ENCODE measurements at places on chromosomes 6 and 20. TPM values are rescaled to one million over a fixed set of nuclear protein-coding genes. Genes with fewer than 3 reads are reported as not detected.

GRCh38 chr20:14555676-14556075 lies 218.3 kb upstream of the FLRT3 start:
- no peak for DNase-seq

DNA sequence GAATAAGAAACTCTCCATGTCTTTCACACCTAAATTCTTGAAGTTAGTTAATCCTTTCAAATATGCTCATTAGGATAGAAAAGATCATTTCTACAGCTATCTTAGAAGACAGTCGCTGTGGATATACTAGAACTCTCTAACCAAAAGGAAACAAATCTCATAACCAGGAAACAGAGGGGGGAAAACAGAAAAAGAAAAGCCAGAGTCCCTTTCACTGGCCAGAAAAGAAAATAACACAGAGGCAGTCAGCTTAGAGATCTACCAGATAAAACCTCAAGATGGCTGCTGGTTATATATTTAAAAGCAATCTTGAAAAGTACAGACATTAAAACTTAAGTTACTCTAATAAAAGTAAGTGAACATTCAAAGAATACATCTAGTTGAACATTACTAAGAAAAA lies 19.6 kb downstream of the NUP153 start:
- no peak for DNase-seq

- DNase-seq: no peak
Observed at GRCh38 chr6:39812496-39812852, 20.3 kb downstream of the DAAM2 start.

DNA sequence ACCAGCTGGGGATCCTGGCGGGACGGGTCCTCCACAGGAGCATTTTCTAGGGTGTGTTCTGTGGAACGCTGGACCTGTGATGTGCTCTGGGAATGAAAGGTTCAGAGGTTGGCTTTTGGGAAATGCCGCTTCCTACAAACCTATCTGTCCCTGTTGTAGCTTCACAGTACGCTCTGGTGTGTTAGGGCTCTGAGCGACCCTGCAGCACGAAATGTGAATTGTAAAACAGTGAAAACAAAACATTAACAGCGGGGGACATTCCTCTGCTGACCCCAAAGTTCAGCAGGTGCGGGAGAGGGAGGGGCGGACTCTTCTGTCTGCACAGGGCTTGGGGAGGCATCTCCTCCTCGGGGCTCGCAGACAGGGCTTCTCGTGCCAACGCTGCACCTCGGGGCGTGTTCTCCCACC lies 155.9 kb downstream of the NRN1 start:
- no peak for DNase-seq

DNA sequence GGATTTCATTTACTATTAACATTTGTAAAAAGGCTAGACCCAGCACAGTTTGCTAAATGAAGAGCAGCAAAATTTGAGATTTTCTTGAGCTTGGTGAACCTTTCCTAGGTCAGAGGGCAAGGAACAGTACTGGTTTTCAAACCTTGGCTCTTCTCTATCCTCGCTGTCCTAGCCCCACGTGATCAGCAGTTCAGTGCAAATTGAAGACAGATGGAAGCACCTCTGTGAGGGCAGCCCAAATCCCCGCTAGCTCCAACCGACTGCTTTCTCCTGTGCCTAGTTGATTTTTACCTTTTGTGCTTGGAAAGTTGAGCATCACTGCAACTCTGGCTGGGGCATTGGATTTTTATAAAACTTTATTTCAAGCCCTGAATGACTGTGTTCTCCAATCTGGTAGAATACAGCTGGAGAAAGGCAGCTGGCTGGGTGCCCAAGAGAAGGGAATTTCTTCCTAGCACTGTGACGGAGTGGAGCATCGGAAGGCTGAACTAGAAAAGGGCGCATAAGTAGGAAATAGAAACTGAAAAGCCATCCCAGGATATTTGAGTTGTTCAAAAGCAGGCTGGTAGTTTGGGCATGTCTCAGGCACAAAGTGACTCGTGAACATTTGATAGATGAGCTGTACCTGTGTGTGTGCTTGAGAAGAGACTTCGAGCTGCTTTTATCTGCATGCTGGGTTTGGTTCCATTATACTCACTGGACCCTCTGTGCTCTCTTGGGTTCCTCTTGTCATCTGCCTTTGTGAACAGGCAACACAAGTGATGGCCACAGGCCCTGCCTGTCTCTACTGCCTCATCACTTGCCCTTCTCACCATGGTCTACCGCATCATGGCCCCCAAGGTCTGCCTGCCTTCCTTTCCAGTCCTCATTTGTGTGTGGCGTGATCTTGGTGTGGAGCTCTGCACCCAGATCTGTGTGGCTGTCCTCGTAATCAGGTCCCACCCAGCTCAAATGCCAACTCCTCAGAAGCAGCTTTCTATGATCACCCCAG lies 2.3 kb downstream of the RNF114 start:
- DNase-seq: no peak

DNA sequence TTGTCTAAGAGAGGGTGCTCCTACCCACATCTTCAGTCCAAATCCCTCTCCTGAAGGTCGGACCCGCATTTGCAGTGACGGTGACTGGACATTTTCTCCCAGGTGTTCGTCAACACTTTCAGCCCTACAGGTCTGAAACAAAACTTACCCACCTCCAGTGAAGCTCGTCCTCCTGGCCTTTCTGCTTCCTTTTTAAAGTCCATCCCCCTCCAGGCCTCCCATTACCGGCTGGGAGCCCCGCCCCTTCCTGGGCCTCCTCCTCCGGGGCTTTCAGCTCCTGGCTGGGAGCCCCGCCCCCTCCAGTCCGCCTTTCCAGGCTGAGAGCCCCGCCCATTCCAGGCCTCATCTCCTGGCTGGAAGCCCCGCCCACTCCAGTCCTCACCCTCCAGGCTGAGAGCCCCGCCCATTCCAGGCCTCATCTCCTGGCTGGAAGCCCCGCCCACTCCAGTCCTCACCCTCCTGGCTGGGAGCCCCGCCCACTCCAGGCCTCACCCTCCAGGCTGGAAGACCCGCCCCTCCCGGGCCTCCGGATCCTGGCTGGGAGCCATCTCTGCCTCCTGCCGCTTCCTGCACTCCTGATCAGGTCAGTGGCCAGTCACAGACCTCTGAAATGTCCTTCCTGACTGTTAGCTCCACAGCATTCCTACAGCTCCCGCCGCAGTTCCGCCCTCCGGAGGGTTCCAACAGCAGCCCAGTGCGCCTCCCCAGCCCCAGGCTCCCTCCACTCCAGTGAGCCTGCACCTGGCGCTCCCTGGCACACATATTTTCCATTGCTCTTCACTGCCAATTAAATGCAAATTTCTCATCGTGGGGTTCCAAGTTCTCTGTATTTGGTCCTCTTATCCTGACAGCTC lies 98.5 kb downstream of the LY86 start:
- peak; percentile 70 for DNase-seq

DNA sequence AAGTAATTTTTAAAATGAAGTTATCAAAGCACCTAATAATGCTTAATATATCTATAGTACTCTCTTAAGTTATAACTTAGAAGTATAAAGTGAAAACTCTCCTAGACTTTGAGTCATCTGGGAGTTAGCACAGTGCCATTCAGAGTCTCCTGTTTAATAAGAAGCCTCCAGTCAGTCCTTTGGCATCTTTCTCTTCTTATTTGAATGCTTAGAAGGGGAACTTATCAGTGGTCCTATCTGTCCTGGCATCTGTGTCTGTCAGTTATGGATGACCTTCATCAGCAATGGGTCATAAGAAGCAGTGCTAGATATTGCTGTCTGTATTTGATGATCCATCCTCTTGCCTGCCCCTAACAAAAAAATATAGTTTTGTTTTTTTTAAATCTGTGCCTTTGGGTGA lies 15.2 kb downstream of the TMEM200A start:
- no peak for DNase-seq

- no peak for DNase-seq
Observed at GRCh38 chr20:31663838-31664695, 26.4 kb downstream of the COX4I2 start.

TMX4 gene
- 18.0 TPM for total RNA-seq

DNA sequence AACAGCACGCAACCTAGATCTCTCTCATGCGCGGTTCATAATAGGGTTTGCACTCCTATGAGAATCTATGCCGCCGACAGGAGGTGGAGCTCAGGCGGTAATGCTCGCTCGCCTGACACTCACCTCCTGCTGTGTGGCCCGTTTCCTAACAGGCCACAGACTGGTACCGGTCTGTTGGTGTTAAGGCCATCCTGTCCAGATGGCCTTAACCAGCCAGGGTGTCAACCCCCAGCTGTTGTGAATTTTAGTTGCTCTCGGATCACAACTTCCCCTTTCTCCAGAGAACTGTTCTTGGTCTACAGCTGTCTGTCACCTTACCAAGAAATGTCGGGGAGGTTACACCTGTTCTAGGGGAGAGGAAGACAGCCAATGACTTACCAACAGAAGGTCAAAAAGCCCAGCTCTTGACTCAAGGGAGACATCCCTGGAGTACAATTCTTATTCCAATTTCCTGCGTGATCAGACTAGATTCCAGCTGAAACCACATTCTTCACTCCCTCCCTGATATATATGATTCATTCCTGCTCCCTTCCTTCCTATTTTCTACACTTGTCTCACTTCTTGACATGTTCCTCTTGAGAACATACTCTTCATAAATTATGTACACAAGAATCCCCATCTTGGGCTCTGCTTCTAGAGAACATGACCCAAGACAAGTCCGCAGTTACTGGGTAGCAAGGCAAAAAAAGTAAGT lies 23.1 kb upstream of the DNAAF9 start:
- no peak for DNase-seq

GRCh38 chr6:158033077-158033750 lies 51.6 kb downstream of the SYNJ2 start:
- no peak for DNase-seq

- DNase-seq: no peak
Observed at GRCh38 chr6:133689863-133690262, 199.1 kb upstream of the TCF21 start.

OXT gene
- total RNA-seq: not detected

- DNase-seq: no peak
Observed at GRCh38 chr6:107348224-107348623, 111.1 kb downstream of the PDSS2 start.

DNA sequence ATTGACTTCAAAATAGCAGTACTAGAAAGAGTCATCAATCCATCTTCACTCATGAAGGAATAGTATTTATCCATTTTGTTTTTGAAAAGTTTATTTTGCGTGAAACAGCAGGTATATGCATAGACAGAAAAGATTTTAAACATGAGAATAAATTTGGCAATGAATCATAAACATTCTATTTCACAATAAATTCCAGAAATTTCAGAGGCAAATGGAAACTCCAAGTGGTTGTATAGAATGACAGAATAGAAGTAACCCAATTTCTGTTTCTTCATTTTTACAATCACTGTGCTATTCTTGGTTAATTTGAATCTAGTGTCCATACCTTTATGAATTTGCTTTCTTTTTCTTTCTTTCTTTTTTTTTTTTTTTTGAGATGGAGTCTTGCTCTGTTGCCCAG lies 173.0 kb upstream of the ECI2 start:
- DNase-seq: no peak

TSHZ2 gene
- 8.5 TPM for total RNA-seq

MAPK14 gene
- total RNA-seq: 31.6 TPM

DNA sequence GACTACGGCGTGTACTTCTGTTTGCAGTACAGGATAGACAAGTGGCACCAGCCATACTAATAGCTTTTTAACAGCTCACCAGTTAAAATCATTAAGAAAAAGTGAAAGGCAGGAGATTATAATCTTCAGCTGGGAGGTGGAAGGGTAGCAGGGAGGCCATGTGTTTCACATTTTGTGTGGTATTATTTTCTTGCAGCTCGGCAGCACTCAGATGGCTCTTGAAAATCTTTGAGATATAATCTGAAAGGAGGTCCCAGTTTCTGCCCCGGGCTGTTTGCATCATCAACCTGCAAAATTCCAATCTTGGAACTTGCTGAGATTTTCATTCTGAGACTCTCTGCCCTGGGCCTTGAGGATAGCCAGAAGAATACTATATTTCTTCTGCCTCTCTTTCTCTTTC lies 87.5 kb upstream of the HDAC2 start:
- no peak for DNase-seq

- no peak for DNase-seq
Observed at GRCh38 chr20:1323830-1324597, 4.9 kb downstream of the SDCBP2 start.

DNA sequence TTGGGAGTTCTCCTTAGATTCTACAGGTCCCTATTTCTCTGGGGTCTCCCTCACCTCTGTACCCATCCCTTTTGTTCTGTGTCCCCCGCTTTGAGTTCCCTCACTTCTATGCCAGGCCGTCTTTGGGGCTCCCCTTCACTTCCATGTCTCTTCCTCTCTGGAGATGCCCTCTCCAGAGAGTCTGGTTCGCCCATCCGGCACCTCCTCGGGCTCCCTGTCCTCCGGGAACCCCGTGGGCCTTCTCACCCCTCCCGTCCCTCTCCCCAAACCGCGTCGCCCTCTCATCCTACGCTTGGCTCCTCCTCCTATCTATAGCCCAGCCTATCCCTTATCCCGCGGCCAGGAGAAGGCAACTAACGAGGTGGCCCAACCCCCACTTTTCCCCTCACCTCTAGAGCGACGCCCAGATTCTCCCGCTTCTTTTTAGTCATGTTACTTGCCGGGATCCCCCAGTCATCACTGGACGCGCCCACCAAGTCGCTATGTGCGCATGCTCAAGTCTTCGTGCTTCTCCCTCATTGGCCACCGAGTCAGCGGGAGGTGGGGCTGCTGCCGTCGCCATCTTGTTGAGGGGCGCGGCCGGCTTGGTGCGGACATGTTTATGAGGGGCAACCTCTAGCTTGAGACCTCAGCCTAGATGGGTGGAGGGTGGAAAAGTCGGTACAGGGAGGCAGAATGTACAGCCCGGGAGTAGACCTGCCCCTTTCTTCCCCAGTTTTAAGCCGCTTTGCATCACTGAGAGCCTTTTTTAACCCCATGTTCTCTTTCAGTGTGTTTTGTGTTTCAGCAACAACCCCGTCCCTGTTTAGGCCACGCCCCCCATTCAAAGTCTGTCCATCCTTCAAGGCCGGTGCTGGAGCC lies at the start of gene CCDC167:
Gene CCDC167 (minus strand): TSS at position 461 of the 861 bp plus-strand sequence. CDS start 30 bp downstream, at position 431.
- DNase-seq: peak; percentile 99

SYNE1 gene
- 23.6 TPM for total RNA-seq

TCP11 gene
- not detected for total RNA-seq

- DNase-seq: no peak
Observed at GRCh38 chr6:13331516-13332348, 3.4 kb upstream of the TBC1D7 start.

HS3ST5 gene
- 0.25 TPM for total RNA-seq

PLA2G7 gene
- 0.26 TPM for total RNA-seq

TSBP1 gene
- not detected for total RNA-seq

MTG2 gene
- total RNA-seq: 32.9 TPM

DNA sequence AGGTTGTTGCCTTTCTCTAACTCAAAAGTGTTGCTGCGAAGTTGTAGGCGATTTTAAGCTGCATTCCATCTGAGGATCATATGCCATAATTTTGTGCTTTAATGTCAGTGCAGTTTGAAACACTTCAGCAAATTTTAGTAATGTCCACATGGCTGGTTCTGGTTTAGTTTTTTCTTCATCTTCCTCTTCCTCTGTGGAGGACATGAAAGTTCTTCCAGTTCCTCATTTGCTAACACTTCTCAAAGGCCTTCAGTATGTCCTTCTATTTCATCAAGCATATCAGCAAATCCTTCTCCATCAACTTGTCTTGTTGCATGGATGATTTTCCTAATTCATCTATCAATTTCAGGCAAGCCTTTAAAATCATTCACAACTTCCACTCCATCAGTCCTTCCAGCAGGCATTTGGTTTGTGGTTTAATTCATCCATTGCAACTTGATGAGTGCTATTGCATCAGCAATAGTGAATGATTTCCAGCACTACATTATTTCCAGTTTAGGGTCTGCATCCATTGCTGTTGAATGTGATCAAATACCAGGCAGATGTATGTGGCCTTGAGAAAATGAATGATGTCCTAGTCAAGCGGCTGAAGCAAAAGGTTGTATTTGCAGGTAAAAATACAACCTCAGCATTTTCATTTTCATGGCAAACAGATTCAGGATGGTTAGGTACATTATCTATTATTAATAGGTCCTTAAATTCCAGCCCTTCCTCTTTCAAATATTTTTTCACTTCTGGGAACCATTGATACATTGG lies 20.2 kb downstream of the SHLD1 start:
- no peak for DNase-seq

LY6G6D gene
- not detected for total RNA-seq

All from neural crest cell (in vitro differentiated cells).